ENCODE measurements at places on chromosomes 2 and 18.
A peak's percentile ranks its signal among the peaks of the same experiment; 100 is the strongest.

- DNase-seq = peak; percentile 6
Measured at GRCh38 chr2:122191331-122191730, 435.9 kb downstream of the TSN start.

GRCh38 chr2:27989149-27989548 is 98.6 kb downstream of the BABAM2 start:
- DNase-seq = no peak

DNA sequence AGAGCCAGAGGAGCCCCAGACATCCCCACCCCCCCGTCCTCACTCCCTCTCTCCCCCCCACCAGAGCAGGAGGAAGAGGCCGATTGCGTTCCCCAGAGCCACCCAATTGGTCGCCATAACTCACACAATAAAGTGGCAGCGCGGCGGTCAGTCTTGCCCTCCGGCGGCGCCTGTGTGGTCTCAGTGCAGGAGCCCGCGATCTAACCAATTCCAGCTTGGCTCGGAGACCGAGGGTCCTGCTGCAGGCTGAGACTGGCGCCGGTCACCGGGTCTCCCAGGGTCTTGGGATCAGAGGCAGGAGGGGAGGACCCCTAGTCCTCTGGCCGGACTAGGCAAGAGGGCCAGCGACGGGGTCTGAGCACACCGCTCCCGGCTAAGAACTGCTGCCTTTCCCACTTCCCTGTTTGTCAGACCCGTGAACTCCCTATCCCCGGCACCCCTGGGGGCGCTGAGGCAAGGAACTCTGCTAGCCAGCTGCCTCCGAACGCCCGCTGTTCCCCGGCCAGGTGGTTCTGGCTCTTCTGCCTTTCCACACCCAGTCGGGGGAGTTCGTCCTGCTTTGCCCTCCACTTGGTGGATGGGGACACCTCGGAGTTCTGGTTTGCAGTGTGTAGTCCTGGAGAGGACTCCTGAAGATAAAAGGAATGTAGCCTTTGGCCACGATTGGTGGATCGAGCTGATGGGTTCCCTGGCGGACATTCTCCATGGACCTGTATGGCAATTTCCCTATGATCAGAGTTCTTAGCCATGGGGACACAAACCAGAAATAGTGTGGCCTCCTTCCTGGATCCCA is 1.0 kb upstream of the HOXD12 start:
- DNase-seq = no peak

DNA sequence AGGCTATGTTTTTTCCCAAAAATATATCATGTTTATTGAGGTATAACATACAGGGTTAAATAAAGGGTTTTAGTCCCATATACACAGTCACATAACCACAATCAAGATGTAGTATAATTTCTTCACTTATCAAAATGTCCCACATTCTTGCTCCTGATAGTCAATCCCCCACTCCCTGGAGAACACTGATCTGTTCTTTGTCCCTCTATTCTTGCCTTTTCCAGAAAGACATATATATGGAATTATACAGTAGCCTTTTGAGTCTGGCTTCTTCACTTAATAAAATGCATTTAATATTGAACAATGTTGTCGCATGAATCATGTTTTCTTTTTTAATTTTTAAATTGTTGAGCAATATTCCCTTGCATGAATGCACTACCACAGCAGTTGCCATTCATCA is 1059.7 kb downstream of the TSN start:
- DNase-seq = no peak

GRCh38 chr18:767084-767882 is 44.8 kb downstream of the YES1 start:
- DNase-seq = no peak

- no peak for DNase-seq
Measured at GRCh38 chr2:230668184-230668938, 44.3 kb upstream of the CAB39 start.

GRCh38 chr2:170002096-170002495 is 174.8 kb downstream of the UBR3 start:
- no peak for DNase-seq

DNA sequence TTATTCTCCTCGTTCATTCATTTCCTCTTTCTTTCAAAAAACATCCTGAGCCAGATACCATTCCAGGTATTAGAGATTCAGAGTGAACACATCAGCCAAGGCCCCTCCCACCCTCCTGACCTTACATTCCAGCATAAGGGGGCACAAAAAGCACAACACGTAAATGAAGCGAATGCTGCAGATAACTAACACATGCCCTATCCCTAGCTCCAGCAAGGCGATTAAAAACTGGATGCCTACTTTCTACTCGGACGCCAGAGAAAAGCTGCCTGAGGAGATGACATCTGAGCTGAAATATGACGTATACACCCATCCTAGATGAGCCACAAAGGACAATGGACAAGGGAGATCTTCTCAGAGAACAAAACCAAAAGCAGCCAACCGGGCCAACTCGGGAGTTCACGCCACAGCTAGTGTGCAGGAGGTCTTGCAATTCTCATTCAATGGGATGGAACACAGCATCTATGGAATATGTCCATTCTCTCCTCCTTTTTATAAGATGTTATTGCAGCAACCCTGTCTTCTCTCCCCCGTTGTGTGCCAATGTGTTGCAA is 33.5 kb downstream of the FEZ2 start:
- DNase-seq = no peak

DNA sequence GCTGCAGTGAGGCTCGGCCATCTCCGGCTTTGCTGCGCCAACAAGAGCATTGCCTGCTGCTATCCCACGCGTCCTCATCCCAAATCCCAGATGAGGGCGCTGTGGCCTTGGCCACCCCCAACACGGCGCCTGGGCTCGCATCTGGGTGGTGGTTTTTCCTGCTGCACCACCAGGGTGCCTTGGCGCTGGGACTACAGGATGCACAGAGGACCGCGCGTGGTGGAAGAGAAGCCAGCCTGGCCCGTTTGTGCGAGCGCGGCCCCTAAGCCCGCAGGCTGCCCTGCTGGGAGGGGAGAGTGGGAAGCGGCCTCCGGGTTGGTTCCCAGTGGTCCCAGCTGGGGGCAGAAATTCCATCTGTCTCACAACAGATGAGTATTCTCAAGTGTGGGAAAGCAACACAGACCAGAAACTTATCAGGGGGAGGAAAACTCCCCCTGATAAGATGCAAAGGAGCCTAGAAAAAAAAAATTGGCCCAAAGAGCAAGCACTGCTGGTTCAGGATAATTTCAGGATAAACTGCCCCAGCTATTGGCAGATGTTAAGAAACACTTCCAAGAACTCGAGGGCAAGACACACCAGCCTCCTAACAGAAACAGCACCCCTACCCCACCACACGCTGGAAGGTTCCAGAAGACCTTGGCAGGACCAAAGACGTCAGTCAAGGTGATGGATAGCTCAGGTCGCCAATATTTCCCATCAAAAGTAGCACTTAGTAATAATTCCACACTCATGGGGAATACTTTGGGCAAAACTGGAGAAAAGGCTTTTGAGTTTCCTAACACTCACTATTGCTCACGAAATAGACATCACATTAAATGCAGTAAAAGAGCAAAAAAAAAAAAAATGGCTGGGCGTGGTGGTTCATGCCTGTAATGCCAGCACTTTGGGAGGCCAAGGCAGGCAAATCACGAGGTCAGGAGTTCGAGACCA is 152.1 kb downstream of the PXDN start:
- DNase-seq = no peak

- DNase-seq = no peak
Measured at GRCh38 chr2:9110346-9110884, 96.2 kb upstream of the ASAP2 start.

DNA sequence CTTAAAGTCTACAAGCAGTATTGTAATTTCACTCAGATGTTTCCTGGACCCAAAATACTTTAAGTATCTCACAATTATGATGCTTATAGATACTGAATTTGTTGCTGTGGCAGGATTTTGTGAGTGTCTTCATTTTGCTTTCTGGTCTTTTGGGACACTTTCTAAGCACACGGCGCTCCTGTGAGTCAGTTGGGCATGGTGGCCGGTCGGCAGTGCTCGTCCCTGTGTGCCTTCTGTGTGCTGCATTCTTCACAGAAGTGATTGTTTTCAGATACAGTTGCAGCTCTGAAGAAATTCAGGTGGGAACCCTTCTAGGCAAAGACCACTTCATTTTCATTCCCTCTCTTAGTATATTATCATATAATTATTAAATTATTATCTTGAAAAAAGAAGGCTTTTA is 273.3 kb downstream of the ZNF407 start:
- DNase-seq = no peak

DNA sequence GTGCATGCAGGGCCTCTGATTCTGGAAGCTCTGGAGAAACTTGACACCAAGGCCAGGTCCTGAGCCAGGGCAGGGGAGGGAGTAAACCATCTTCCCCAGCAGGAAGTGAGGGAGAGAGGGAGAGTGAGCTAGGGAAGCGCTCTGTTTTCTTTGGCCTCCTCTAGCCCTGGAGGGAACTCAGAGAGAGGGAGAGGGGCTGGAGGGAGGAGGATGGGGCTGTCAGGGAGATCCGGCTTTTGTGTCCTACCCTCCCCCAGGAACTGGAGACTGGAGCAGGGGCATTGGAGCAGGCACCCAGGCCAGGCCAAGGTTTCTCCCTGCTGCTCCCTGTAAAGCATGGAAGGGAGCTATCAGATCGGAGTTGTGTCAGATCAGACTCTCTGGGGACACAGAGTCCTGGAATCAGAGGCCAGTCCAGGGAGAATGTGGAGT is 22.7 kb upstream of the PKDCC start:
- no peak for DNase-seq

- no peak for DNase-seq
Measured at GRCh38 chr18:13500227-13500865, 226.0 kb downstream of the FAM210A start.

- no peak for DNase-seq
Measured at GRCh38 chr2:218605432-218605831, 2.3 kb upstream of the PLCD4 start.

GRCh38 chr18:79603321-79604204 is 76.0 kb upstream of the CTDP1 start:
- DNase-seq = no peak
